ENCODE measurements at places on chromosomes 1 and 21. TPM values are rescaled to one million over a fixed set of nuclear protein-coding genes. Genes with fewer than 3 reads are reported as not detected.

The MNDA gene
- total RNA-seq, result not detected

The CASZ1 gene
- 3.4 TPM for total RNA-seq

The COL24A1 gene
- not detected for total RNA-seq

The S100A9 gene
- total RNA-seq, result not detected

The ATPAF1 gene
- 34.2 TPM for total RNA-seq

The CHRNB2 gene
- under 0.01 TPM for total RNA-seq

The LCE1D gene
- not detected for total RNA-seq

The FAM72A gene
- total RNA-seq, result 14.9 TPM

The OBSCN gene
- total RNA-seq, result 8.5 TPM

The DDAH1 gene
- total RNA-seq, result 41.6 TPM

The FCGR2B gene
- not detected for total RNA-seq

The RPE65 gene
- total RNA-seq, result not detected

The DMBX1 gene
- not detected for total RNA-seq

The FAM177B gene
- not detected for total RNA-seq

The TMEM167B gene
- total RNA-seq, result 37.3 TPM

The FLVCR1 gene
- total RNA-seq, result 9.0 TPM

The POLR3C gene
- total RNA-seq, result 36.2 TPM

The LAMB3 gene
- 218 TPM for total RNA-seq

The RAD54L gene
- 3.1 TPM for total RNA-seq

The ANGPTL1 gene
- not detected for total RNA-seq

The KCNJ15 gene
- total RNA-seq, result 88.5 TPM

The AURKAIP1 gene
- 75.4 TPM for total RNA-seq

The AGT gene
- not detected for total RNA-seq

The MYCL gene
- total RNA-seq, result 2.7 TPM

The LDLRAD1 gene
- not detected for total RNA-seq

The SDE2 gene
- 11.8 TPM for total RNA-seq

The GPR161 gene
- 26.4 TPM for total RNA-seq

The L1TD1 gene
- total RNA-seq, result 72.6 TPM
